ENCODE measurements at places on chromosomes 16 and 17.

- no peak for DNase-seq
Observed at GRCh38 chr16:84462296-84463210, 41.9 kb downstream of the MEAK7 start.

DNA sequence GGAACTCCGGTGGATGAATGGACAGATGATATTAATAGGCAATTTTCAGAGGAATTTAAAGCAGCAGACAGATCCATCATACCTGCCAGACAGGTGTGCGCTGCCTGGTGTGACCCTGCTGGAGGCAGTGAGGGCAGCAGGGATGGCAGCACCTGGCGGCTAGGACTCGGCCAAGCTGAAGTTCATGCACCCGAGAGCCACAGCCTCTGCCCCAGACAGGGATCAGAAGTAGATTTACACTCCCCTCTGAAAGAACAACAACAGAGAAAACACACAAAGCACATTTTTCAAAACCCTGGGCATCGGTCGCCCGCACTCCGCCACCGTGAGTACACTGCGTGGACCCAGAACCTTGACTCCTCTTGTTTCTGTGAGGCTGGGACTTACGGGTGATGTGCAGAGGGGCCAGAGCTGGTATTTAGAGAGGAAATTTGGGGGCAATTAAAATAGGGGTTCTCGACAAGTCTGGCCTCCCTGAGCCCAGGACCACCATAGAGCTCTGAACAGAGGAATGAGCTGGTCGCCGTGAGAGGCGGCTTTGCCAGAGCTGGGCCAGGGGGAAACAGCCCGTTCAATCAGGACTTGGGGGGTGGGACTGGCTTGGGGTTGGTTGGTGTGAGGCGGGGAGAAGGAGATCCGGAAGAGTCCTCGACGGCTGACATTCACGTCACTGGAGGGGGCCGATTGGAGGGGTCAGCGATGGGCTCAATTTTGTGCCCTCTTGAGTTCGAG is 101.0 kb downstream of the METRNL start:
- DNase-seq, result no peak

DNA sequence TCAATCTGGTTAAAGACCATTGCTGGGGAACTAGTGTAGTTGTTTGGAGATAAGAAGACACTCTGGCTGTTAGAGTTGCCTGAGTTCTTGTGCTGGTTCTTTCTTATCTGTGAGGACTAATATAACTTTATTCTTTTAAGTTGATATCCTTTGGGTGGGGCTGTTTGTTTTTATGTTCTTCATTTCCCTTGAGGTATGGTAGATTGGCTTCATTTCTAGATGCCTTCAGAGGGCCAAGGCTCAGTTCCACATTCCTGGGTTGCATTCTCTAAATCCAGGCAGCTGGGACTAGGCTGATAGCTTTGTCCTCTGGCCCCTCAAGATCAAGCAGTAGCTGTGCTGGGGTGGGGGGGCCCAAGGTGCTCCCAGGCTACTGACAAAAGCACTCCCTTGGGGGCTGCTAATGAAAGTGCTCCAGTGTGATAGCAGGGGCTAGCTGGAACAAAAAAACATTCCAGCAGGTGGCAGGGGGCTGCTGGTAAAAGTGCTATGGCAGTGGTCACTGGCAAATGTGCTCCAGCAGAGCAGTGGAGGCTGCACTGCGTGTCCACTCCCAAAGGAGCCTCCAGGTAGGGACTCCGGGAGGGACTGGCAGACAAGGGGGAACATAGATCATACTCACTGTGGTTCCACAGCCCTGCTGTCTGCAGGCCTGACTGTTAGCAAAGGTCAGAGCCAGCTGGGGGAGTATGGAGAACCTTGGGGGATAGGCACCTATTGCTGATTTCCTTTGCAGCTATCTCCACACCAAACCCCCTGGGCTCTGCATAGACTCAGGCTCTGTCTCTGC is 45.9 kb upstream of the KCNJ16 start:
- DNase-seq, result no peak

- DNase-seq, result no peak
Observed at GRCh38 chr16:71670537-71670936, 44.6 kb downstream of the MARVELD3 start.

DNA sequence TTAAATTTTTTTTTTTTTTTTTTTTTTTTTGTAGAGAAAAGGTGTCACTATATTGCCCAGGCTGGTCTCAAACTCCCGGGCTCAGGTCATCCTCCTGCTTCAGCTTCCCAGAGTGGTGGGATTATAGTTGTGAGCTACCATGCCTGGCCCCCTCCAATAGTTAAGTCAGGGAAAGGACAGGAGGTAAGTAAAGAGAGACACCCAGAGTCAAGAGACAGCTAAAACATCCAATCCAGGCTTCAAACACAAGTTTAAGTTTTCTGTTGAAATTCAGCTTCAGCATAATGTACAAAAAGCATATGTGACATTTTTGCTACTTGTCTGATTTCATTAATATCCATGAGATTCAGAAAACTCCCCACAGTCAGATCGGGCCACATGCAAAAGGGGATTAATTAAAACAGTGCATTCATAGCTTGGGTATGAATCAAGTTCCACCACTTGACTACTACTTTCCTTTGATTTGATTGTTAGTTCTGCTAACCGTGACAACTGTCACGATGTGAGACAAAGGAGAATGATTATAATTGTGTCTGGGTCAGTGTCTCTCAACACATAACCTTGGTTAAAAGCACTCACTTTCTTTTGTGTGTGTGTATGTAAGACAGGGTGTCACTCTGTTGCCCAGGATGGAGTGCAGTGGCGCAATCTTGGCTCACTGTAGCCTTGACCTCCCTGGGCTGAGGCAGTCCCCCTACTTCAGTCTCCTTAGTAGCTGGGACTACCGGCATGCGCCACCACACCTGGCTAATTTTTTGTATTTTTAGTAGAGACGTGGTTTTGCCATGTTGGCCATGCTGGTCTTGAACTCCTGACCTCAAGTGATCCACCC is 184.9 kb downstream of the PARN start:
- no peak for DNase-seq

GRCh38 chr16:75733305-75734211 is 7.3 kb upstream of the CPHXL start:
- DNase-seq, result no peak

DNA sequence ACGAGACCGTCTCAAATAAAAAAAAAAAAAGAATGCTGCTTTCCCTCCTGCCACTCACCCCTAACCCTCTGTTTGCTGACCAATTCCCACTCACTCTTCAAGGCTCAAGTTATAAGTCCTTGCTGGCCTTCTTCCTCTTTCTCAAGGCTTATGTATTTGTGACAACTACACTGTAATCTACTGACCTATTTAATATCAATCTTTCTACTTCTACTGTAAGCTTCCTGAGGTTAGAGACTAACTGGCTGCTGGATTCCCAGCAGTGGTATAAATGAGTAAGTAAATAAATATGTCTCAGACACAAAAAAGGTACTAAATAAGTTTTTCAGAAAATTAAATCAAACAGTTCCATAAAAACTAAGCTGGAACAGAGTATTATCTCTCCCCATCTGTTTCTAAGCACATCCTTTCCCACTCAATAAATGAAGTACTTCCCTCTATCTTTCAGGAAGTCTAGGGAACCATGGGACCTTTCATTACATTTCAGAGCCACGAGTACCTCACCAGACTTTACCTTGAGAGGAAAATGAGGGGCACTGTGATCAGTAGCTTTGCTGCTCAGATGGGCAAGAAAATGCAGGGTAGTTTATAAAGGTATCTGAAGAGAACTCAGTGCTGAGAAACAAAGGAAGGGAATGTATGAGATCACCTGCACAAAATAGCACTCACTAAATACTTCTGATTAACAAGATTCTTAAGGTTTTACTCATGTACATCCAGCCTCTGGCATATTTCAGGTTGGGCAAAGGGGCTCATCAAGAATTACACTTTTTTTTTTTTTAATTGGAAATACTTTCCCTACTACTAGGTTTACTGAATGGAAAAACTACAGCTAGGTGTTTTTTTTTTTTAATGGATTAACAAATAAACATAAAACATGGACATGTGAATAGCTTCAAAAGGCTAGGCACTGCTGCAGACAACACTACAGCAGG is 10.8 kb downstream of the SSH2 start:
- DNase-seq, result no peak

- DNase-seq, result no peak
Observed at GRCh38 chr16:58577141-58577540, 52.5 kb downstream of the CNOT1 start.

DNA sequence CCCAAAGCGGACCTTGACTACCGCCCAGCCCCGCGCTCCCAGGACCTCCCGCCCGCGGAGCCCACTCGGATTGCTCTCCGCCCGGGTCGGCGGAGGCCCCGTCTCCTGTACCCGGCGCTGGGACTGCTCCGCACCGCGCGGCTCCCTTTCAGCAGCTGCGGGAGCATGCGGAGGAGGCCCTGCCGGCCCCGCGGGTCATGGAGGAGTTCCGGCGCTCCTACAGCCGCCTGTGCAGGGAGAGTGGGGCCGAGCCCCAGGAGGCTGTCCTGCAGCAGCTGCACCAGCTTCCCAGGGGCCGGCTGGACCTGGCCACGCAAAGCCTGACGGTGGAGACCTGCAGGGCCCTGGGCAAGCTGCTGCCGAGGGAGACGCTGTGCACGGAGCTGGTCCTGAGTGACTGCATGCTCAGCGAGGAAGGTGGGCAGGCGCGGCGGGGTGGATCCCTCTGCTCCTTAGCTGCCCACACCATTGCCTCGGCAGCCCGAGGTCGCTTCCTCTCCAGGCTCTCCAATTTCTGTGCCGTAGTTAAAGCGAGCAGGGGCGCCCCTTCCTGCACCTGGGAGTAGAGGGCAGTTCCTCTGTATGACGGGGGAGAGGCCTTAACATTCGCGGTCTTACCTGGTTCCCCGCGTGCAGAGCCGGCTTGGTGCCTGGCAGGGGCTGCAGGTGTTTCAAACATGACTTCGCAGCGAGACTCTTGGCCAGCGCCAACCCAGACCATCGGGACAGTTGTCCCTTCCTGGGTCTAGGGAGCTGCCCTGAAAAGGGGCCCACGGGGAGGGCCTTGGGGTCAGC is 539 bp downstream of the LRRC45 start:
- DNase-seq, result no peak

DNA sequence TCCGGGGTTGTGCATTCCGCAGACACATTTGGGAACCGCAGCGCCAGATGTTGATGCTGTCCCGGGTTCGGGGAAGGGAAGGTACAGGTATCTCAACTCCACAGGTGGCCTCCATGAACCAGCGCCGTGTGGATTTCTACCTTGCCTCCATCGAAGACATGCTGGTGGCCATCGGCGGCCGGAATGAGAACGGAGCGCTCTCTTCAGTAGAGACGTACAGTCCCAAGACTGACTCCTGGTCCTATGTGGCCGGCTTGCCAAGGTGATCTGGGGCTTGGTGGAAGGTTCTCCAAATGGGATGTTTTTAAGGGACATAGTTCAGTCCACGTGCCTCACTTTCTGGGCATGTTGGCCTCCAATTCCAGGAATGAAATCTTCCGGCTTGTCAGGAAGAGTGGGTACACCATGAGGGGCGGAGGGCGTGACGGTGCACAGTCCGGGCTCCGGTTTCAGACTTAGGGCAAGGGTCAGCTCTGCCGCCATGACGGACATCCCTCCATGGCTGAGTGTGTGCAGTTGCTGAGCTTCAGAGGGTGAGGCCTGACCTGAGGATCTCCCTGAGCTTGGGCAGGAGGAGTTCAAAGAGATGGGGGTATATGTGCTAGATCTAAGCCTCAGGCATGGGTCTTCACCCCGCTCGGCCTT is 11.5 kb downstream of the KLHL36 start:
- DNase-seq, result no peak

DNA sequence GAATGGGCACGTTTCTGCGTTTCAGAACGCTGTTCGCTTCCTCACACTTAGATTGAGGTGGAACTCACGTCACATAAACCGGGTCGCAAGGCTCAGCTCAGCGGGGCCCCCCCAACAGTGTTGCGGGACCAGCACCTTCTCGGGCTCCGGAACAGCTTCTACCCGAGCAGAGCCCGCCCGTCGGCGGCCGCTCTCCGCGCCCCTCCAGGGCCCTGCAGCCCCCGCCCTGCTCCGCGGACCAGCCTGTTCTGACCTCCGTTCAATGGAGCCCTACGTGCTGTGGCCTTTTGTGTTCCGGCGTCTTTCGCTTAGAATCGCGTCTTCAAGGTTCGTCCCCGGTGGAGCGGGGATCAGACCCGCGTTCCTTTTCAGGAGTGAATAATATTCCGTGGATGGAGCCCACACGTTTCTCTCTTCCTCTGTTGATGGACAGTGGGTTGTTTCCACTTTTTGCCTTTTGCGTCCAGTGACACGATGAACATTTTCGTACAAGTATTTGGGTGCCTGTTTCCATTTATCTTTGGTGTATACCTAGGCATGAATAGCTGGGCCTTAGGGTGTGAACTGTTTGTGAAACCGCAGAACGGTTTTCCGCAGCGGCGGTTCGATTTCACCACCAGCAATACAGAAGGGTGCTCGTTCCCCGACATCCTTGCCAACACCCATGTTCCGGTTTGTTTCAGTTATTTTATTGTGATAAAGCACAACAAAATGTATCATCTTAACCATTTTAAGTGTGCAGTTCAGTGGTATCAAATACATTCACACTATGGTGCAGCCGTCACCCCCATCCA is 2.3 kb upstream of the SLC22A31 start:
- no peak for DNase-seq

- no peak for DNase-seq
Observed at GRCh38 chr16:63663155-63663554, 1458.7 kb downstream of the CDH11 start.

DNA sequence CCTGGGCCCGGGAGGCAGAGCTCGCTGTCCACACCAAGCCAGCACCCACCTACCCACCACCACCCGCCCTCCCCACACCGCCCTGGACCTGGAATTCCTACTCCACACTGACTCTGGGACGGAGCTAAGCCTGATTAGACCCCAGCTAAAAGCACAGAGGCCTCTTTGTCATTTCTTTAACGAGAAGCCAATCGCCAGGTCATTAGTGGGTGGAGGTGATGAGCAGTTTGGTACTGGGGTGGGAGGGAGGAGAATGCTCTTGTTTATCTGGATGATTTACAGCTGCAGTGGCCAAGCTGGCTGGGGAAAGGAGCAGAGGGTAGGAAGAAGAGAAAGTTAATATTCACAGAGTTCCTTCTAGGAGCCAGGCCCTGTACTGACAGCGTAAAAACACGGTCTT is 6.0 kb upstream of the BHLHA9 start:
- DNase-seq, result no peak

- DNase-seq, result peak; percentile 74
Observed at GRCh38 chr17:57294101-57294500, 37.8 kb downstream of the MSI2 start.

GRCh38 chr16:12896562-12896961 is 4.8 kb upstream of the SHISA9 start:
- no peak for DNase-seq

DNA sequence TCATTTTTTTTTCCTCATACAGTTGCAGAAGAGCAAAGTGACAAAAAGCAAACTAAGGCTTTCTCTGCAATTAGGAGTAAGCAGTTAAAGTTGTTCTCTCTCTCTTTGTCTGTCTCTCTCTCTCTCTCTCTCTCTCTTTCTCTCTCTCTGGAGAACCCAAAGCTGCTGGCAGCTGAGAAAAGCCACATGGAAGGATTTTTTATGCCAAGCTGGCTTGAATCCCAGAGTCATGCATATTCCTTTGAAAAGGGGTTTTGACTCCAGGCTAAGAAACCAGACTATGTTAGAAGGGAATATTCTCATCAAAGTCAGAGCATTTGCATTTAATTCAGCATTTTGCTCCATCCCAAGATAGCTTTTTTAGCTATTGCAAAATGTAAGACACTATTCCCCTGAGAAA is 1114.2 kb upstream of the GOT2 start:
- DNase-seq, result no peak
